ENCODE measurements at places on chromosomes 1 and 21.
A peak's percentile ranks its signal among the peaks of the same experiment; 100 is the strongest.

DNA sequence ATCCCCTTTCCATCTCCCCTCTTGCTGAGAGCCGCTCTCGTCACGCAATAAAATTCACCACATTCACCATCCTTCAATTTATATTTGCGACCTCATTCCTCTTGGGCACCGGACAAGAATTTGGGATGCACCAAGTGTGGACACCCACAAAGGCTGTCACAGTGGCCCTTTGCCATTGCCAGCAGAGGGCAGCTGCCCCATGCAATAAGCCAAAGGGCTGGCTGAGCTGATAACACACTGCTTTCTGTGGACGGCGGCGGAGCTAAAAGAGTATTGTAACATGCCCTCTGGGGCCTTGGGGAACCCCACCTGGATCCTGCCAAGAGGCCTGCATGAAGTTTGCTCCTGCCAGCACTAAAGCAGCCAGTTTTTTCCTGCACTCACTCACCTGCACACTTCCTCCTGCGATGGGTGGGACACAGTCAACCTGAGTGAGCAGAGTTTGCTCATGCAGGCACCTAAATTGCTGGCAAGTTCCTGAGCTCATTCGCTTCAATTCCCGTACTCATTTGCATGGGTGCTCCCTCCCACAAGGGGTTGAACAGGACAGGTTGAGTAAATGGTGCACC, 792.3 kb upstream of the ADAMTS5 start:
- DNase-seq = no peak

- no peak for DNase-seq
Observed at GRCh38 chr21:32134441-32135130, 144.3 kb downstream of the MIS18A start.

DNA sequence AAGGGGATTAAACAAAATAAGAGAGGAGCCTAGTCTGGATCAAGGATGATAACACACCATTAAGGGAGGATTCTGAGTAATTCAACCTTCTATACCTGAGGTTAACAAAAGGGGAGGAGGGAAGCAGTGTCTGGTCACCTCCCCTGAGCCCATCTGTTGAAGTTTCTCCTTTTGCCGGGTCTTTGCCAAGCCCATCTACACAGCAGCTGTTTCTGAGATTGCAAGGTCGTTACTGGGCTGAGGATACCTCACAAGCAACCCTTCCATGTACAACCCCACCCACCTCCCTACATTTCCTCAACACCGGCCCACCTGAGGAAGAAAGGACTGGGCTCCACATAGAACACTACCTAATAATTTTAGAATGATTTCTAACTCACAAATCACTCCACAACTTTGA, 26.3 kb downstream of the LRRC52 start:
- no peak for DNase-seq

DNA sequence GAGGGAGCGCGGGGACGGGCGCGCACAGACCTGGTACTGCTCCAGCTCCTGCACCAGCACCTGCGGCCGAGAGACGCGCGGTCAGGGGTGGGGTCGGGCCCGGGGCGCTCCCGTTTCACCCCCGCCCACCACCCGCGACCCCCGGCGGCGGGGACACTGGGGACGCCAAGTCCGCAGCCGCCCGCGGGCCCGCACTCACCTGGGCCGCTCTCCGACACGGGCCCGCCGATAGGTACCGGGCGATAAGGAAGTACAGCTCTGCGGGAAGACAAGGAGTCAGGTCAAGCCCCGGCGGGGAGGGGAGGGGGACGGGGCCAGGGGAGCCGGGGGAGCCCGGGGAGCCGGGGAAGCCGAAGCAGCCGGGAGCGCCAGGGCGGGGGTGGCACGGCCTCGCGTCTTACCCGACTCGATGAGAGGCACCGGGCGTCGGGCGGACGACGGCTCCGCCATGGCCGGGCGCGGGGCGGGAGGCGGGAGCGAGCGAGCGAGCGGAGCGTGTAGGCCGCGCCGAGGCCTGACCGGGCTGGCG, 326 bp downstream of the BRWD1 start:
- DNase-seq = no peak

GRCh38 chr1:85582687-85583591, 2.4 kb downstream of the CCN1 start:
- no peak for DNase-seq

DNA sequence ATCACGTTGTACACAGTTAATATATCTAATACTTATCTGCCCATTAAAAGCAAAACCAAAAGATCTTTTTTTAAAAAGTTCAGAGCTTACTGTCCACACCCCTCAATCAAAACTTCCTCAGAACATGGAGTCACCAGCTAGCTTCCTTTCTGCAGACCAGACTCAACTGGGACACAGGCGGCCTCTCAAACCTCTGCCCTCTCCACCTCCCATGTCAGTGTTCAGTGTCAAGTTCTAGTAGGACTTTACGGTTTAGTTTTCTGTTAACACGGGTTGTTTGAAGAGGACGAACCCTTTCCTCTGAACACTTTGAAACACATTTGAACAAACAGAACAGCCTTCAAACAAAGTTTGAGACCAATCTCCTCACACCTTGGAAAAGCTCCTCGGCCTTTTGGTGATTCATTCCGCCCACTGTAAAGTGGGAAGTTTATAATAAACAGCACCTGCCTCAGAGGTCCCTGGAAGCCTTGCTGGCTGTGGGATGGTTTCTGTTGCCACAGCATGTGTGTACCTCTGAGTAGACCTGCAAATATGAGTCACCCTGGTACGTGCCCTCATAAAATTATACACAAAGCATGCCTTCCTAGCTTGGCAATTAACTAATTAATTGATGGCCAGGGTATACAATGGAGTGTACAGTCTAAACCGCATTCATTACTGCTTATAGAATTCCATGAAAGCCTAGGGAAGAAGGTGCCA, 48.4 kb upstream of the SIPA1L2 start:
- no peak for DNase-seq

- DNase-seq = no peak
Observed at GRCh38 chr1:245105815-245106410, 48.9 kb upstream of the KIF26B start.

- DNase-seq = peak; percentile 18
Observed at GRCh38 chr1:46244656-46245371, 2.7 kb upstream of the RAD54L start.

DNA sequence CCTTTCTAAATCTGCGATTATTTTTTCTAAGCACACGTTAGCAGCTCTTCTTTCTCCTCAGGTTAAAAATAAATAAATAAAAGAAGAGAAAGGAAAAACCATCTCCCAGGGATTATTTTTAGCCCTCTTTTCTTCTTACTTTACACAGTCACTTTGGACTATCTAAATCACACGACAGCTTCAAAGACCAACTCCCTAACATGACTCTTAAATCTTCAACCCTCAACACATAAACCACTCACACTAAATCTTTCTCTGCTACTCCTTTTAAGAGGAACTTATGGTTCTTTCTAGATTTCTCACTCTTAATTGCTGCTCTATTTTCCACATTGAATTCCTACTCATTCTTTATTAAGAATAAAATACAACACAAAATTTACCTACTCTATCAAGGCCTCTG, 1095.0 kb upstream of the B3GALT2 start:
- DNase-seq = no peak

GRCh38 chr1:59110271-59110670, 186.6 kb upstream of the FGGY start:
- no peak for DNase-seq

GRCh38 chr1:40753142-40753882, 30.3 kb upstream of the KCNQ4 start:
- no peak for DNase-seq

DNA sequence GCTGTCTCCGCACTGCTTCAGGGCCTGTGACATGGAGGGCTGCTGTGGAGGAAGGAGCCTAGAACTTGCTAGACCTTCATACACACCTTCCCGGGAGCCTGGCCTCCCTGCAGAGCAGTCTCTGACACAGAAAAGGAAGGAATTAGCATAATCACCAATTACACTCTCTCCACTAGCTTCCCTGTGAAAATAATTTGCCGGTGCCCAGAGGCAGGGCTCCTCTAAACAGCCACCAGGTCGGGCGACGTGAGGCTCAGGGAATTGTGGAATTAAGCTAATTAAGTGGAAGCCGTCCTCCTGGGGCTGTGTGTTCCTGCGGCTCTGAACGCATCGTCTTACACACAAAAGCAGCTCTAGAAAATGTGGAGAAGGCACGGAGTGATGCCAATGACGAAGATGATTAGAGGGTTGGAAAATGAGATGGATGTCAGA, 82.6 kb downstream of the NENF start:
- DNase-seq = no peak

DNA sequence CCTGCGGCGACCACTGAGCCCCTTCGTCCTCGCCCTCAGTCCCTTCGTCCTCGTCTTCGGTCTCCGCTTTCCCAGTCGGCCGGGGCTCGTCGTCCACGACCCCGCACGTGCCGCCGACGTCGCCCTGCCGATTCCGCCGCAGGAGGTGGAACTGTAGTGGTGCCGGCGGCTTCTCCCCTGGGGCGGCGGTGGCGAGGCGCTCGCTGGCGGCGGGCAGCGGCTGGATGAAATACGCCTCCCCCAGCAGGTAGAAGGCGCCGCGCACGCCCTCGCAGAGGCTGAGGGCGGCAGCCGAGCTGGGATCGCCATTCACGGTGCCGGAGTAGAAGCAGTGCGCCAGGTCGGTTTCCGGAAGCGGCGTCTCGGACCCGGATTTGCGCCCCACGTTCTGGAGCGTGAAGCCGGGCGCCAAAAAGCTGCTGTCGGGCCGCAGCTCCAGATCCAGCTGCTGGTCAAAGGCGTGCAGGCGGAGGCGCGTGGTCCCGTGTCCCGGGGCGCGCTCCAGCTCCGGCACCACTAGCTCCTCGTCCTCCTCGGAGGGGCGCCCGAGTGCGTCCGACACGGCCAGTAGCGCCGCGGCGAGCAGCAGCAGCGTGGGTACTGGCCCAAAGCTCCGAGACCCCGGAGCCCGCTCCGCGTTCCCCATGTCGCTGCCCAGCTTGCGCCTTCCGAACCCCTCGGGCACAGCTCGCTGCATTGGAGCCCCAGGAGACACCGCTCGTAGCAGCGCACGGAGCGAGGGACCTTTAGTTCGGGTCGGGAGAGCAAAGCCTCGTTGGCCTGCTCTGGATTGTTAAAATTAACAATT, 747 bp downstream of the ADAMTS1 start:
- no peak for DNase-seq

- no peak for DNase-seq
Observed at GRCh38 chr1:119673171-119673940, 25.3 kb upstream of the ZNF697 start.

DNA sequence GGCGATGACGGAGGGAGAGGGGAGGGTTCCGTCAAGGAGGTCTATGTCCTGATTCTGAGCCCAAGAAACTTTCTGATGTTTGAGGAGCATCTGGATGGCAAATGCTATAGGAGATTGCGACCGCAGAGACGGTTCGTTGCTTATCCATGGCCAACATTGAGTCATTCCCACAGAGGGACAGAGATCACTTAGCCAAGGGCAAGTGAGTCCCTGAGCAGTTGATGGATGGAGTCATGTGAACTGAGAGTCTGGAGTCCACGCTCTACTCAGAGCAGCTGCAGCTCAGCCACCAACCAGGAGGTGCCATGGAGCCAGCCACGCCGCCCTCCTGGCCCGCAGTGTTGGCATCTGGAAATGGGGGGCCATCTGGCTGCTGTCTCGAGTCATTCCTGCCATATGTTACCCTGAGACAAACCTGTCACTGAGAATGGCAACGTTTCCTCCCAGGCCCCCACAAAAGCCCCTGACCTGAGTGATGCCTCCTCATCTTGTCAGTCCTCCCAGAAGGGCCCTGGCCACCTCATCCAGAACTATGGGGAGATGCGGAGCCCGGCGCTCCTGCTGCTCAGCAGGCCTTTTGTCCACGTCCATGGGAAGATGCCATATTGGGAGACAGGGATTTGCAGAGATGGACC, 58.6 kb downstream of the ATP5PO start:
- DNase-seq = no peak

DNA sequence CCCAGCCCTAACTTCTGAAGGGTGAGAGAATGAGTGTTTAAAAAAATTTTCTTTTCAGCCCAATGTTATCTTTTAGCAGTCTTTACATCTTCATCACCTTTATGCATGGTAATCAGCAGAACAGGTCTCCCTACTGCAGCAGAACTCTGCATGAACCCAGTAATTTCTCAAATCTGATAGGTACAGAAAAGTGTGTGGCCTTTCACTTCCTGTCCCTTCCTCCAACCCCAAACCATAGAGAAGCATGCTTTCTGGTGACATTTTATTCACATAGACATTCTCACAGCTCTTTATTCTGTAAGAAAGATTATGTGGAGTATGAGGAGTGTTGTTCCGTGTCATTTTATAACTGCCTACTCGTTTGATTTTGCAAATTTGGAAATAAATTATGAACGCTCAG, 68.6 kb downstream of the RPAP2 start:
- no peak for DNase-seq

DNA sequence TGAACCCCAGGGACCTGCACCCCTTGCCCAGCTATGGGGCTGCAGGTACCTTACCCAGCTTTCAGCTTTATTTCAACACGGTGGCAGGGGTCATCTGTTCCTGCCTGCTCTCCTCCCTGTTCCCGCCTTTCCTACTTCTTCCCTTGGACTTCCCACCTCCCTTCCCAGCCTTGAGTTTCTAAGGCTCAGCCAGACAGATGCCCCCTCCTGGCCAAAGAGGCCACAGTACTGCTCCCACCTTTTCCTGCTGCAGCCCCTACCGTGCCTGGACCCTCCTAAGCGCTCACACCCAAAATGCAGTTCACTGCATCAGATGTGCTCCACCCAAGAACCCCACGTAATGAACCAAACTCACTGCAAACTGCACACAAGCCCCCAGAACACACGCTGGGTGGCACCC, 7.7 kb downstream of the NOC2L start:
- DNase-seq = no peak

GRCh38 chr1:165207853-165208515, 148.5 kb downstream of the LMX1A start:
- no peak for DNase-seq

- DNase-seq = no peak
Observed at GRCh38 chr21:41234569-41234968, 66.6 kb downstream of the BACE2 start.

DNA sequence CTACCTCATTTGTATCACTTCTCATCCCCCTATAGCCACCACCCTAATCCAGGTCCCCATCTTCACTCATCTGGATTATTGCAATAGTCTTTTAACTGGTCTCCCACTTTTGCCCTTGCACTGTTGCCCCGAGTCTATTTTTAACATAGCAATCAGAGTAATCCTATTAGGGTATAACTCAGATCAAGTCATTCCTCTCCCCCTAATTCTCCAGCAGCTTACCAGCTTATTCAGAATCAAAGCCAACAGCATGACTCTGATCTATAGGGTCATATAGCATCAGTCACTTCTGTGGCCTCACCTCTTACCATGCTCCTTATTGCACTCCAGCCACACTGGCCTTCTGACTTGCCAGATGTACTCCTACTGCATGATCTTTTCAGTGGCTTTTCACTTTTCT, 140.7 kb downstream of the PAPPA2 start:
- no peak for DNase-seq

- DNase-seq = no peak
Observed at GRCh38 chr1:239835946-239836440, 255.7 kb upstream of the FMN2 start.

DNA sequence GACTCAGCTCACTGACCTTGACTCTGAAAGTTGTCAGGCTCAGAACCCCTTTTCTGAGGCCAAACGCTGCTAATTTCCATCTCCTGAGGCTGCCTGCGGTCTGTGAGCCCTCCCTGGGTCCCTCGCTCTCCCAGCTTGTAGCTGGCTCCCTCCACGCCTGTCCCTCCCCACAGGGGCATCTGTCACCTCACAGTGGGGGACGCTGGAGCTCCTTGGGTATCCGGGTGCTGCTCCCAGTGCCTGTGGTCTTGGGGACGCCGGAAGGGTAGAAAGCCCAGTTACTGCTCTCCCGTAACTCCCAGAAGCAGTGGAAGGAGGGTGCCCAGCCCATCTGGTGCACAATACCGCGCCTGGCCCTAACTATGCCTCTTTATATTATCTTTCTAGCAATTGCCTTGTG, 13.0 kb upstream of the MMEL1 start:
- DNase-seq = no peak

Data from stromal cell of bone marrow (primary cell).